ENCODE measurements at places on chromosomes 11 and 22.

GRCh38 chr11:118102721-118103261, 16.0 kb upstream of the SMIM35 start:
- DNase-seq = no peak

DNA sequence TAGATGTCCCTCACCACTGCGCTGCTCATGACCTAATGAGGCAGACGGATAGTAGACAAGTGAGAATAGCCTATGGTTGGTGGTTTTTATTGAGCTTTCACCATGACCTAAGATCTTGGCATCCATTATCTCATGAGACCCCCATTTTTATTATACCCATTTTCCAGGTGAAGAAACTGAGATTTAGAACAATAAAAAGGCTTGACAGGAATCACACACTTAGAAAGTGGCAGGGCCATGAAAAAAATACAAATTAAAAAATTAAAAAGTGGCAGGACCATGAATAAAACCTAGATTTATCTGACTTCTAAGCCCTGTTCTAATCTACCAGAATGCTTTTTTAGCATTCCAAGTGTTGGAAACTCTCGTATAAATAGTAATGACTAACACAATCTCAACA, 1.1 kb downstream of the LRRC55 start:
- no peak for DNase-seq

GRCh38 chr11:32706985-32707741, 87.3 kb downstream of the CCDC73 start:
- DNase-seq = peak; percentile 56

GRCh38 chr11:57497303-57498247, 17.9 kb downstream of the SLC43A1 start:
- no peak for DNase-seq

GRCh38 chr11:115696563-115696962, 192.3 kb upstream of the CADM1 start:
- no peak for DNase-seq

DNA sequence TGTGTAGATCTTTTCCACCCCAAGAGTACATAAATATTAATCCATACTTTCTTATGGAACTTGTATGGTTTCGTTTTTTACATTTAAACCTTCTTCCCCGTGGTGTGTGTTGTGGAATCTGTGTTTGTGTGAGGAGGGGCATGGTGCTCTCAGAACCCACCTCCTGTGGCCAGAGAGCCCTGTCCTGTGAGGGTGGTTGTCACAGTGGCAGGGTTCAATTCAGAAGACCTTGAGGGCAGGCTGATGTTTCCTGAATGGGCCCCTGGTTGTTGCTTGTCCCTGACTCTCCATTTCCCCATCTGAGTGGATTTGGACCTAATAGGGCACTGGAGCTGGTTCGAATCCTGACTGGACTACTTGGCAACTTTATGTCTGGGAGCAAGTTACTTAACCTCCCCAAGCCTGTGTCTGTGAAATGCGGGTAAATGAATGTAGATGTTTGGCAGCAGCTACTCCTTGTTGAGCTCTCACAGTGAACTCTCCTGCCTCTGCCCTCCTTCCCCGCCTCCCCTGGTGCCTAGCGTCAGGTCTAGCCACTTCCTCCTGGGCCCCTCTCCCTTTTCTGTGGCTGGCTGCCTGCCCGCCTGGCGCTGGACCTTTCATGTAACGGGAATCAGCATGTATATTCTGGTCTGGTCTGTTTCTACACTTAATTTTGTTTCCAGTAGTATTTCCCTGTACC, 7.3 kb downstream of the NEAT1 start:
- peak; percentile 91 for DNase-seq

DNA sequence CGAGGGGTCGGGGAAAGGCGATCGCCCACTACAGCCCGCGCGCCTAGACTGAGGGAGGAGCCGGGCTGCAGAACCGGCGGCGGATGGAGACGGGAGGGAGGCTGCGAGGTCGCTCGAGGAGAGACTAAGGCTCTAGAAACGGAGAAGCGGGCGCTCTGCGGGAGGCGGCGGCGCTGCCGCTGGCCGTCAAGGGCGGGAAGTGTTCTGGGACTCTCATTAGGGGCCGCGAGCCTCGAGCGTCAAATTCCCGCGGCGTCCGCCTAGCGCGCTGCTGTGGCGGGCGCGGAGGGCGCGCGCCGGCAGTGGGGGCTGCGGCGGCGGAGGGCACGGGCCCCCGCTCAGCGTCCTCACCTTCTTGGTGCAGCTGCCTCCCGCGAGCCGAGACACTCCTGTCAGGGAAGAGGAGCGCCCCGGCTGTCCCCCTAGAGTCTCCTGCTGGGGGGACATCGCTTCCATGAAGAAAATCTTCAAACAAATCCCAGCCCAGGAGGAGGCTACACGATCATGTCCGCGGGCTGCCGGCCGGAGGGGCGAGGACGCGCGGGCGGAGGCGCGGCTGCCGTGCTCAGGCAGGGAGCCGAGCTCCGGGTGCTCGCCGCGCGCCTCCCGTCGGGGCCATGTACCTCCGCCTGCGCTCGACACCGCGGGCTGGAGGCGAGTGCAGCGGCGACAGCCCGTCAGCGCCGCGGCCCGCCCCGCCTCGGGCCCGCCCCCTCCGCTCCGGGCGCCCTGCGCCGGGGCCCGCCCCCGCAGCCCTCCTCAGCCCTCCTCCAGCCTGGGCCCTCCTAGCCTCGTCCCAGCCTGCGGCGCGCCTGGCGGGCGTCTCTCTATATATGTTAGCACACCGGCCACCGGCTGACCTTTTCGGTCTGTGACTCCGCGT, at the start of gene ARHGAP20:
TSS of gene ARHGAP20 (minus strand) at position 662 of the 883 bp plus-strand sequence. CDS start at position 456, 206 bp downstream.
- peak; percentile 33 for DNase-seq

GRCh38 chr11:7437696-7438095, 47.6 kb upstream of the OLFML1 start:
- DNase-seq = peak; percentile 89

DNA sequence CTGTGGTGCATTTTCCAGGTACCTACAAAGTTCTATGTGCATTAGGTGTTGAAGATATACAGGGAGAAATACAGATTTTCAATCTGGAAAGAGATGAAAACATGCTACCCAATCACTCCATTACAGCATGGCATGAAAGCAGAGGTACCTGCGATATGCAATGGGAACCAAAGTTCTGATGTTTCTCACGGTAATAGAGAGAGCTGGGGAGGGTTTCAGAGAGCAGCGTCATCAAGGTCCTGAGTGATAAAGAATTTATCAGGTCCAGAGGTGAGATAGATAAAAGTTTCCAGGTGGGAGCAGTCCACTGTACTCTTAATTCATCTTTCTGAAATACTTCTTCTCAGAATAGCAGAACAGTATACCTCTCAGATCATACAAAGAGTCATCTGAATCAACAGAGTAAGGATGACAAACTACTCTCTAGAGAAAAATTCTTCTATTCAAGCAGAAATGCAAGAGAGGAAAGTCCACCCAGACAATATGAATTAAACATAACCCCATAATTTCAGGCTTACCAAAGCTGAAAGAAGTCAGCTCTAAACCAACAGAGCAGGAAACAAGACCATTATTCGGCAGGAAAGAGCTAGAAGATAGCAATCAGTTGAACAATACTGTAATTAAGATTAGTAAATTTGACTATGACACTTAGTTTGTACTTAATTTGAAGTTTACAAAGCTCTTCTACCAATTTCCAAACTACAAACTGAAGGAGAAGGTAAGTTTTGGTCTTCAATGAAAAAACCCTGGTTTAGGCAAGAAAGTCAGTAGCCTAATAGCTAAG, 12.8 kb downstream of the CTSC start:
- no peak for DNase-seq

DNA sequence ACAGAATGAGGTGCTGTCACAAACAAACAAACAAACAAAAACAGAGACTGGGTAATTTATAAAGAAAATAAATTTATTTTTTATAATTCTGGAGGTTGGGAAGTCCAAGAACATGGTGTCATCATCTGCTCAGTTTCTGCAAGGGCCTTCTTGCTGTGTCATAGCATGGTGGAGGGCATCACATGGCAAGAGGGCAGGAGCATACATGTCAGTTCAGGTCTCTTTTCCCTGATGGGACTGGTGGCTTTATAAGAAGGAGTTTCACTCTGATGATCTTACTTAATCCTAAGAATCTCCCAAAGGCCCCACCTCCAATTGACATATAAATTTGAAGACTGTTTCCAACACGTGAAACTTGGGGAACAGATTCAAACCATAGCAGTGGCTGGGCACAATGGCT, 135.7 kb downstream of the NECTIN1 start:
- DNase-seq = no peak

DNA sequence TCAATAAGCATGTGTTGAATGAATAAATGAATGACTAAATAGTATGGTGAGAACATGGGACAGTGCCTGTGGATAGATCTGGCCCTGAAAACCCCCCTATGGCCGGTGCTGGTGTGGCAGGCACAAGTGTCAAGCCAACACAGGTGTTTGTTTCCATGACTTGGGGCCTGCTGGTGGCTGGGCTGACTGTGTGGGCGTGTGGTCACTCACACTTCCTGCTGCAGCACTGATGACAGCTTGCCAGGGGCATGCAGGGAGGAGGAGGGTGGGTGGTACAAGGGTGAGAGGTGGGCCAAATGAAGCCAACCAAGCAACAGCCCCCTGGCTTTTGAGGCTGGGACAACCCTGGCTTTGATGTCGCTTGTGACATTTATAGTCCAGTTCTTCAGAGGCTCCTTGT, 30.3 kb upstream of the ABCC8 start:
- DNase-seq = no peak

GRCh38 chr11:48001438-48002021, 21.2 kb downstream of the PTPRJ start:
- peak; percentile 53 for DNase-seq

DNA sequence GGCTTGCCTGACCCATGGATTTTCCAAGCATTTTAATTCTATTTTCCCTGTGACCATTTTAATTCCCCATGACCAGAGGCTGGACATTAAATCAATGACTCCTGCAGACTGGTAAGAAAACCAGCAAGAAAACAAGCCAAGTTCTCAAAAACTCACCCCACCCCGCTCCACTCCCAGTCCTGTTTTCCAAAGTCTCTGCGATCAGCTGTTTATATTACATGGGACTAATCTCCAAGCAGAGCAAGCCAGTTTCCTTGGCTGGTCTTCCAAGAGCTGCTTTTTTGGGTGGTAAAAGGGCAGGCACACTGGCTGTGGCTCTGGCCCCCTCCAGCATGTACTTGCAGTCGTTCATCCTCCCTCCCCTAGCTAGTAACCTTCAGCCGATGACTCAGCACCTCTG, 97.9 kb downstream of the RRAS2 start:
- no peak for DNase-seq

DNA sequence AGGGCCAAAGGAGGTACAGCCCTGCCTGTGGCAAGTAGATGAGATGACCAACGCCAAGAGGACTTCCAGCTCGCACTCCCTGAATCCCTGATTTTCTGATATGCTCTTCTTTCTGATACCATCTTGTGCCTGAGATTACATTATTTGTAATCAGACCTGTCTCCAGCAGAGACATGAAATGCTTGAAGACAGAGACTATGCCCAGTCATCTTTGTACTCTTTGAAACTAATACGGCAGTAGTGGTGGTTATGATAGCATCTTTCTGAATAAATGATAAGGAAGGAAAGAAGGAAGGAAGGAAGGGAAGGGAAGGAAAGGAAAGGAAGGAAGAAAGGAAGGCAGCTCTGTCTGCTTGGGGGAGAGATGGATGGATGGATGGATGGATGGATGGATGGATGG, 27.8 kb downstream of the IL10RA start:
- DNase-seq = no peak

DNA sequence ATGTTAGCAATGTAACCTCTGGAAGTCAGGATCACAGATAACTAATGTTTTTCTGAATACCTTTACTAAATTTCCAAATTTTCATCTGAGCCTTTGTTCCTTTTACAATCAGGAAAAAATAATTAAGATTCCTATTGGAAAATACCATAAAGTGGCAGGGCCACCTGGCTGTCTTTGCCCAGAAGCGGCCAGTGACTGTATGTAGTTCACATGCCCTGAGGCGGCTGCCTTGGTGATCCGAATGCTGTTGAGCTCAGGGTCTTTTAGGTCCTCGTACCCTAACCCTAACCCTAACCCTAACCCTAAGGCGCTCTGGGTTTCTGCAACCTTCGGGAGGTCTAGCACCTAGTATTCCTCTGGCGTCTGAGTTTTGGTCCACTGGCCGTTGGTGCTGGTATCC, 8.5 kb upstream of the ARFGAP3 start:
- DNase-seq = no peak

GRCh38 chr22:40635940-40636379, 559 bp downstream of the MRTFA start:
- no peak for DNase-seq

GRCh38 chr11:3920148-3920852, 64.8 kb downstream of the STIM1 start:
- DNase-seq = peak; percentile 86

DNA sequence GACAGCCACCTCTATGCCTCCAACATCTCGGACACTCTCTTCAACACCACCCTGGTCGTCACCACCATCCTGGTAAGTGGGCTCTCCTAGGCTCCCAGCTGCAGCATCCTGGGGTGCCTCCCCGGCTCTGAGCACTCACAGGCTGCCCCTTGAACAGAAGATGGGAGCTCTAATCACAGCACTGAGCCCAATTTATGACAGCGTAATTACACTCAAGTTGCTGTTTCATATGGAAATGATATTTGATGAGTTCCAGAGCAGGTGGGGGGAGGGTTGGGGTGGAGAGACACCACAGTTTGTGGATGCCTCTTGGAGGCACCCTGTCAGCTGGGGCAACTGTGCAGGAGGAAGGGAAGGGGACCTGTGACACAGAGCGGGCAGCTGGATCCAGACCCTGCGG, 125.3 kb upstream of the TBCEL start:
- no peak for DNase-seq

GRCh38 chr11:63681321-63682065, at the start of gene RTN3:
TSS of gene RTN3 (plus strand) at chr11:63681500. CDS start at chr11:63681637, 137 bp downstream.
- peak; percentile 96 for DNase-seq

- DNase-seq = no peak
Observed at GRCh38 chr22:50606946-50607658, 6.5 kb downstream of the MAPK8IP2 start.

DNA sequence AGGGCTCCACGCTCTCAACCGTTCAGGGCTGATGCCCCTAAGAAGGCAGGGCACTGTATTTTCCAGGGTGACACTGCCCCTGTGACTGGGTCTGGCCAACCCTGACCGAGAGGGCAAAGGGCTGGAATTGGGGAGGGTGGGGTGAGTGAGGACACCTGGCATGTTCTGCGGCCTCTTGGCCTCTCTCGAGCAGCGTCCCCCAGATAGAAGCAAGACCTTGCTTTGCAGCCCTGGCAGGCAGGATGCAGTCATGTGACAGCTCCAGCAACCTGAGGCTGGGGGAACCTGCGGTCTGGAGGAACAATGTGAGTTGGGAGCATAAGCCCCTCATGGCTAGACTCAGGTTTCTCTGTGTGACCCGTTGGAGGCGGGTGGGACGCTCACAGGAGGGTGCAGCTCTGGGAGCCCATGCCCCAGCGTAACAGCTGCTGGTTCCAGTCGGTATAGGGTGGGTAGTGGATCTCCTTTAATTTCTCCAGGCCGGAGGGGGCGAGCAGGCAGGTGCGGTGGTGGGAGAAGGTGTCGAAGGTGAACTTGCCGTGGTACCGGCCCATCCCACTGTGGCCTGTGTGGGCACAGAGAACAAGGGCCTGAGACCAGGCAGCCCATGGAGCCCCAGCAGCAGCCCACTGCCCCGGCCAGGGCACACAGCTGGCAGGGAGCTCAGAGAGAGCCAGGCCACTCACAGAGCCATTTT, 11.4 kb downstream of the ALDH3B2 start:
- DNase-seq = no peak

- no peak for DNase-seq
Observed at GRCh38 chr11:7612661-7613393, 60.5 kb downstream of the CYB5R2 start.
